Aorta (tissue), 5 donors: ENCODE measurements at places on chromosomes 6 and 20.

DNA sequence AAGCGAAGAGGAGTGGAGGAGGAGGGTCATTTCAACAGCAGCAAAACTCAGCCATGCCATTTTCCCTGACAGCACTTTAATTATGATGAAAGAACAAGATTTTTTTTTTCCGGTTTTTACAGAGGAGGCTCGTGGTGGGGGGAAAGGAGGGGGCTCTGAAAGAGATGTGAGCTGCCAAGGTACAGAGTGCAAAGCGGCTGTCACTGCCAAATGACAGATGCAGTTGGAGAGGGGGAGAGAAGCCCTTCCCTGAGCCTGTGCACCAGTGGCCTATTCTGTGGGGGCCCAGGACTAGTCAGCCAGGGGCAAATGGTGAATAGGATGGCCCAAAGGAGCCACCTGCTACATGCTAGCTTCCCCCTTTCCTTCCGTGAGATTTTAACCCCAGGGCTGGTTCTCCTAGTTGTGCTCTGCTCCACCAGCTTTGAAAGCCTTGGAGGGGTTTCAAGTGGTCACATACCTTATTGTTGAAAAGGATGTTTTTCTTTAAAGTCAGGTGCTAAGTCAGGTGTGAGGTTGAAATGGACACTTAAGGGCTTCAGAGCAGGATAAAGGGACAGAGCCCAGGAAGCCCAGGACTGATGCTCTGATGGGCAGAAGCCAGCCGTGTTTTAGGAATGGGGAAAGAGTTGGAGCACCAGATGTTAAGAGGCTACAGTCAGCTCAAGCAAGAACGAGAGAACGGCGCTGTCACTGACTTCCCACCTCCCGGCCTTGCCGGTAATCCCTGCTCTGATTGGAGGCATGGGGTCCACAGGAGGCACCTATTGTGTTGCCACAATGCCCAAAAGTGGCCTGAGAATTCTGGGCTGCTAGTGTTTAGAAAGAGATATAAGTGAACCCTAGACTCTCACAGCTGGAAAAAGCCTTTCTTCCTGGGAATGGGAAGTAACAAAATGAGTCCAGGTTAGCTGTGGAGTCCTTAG is 24.8 kb downstream of the GNAS start:
- DNase-seq = no peak

- DNase-seq = no peak
These were observed 60.1 kb downstream of the PRND start for GRCh38 chr20:4781637-4782377.

DNA sequence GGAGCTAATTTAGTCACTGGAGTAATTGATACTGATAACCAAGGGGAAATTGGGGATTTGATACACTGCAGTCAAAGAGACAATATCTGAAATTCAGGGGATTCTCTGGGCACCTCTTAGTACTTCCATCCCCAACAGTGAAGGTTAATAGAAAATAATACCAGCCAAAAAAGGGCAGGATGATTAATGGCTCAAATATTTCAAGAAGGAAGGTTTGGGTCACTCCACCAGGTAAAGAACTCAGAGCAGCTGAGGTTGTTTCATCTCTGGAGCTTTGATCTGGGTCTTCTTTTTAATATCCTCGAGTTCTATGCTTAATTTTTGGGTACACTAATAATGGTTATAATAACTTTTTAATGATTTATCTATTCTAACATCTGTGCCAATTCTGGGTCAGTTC is 70.8 kb downstream of the CDKAL1 start:
- DNase-seq = no peak

DNA sequence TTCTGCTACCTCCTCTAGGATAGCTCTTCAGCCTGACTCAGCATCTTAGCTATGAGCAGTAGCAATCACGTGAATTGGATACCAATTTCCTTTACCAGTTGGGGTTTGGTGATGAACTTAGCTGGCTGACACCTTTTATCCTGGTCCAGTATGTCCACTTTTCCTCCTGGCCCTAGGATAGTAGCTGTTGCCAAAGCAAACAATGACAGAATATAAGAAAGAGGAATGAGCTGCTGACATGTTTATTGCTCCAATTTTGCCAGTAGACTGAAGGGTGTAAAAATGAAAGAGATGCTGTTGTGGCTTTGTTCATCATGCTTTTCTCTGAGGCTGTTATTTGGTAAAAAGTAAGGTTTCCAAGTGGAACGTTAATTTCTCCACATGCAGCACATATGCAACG is 168.3 kb upstream of the JAG1 start:
- no peak for DNase-seq

- DNase-seq = no peak
These were observed 73.0 kb downstream of the GNAS-AS1 start for GRCh38 chr20:58777657-58778056.
